Cardiac muscle cell (in vitro differentiated cells and primary cell): ENCODE measurements at places on chromosomes 4 and X. TPM values are rescaled to one million over a fixed set of nuclear protein-coding genes. Genes with fewer than 3 reads are reported as not detected.
A peak's percentile ranks its signal among the peaks of the same experiment; 100 is the strongest.

- H3K4me1 ChIP-seq, result peaks cover 41% of the 10 kb centered on the region
- no peak overlapping the region for H3K4me3 ChIP-seq
- H3K27ac ChIP-seq, result peak overlapping the region; percentile 91
- peak; percentile 41 for DNase-seq
- H3K27me3 ChIP-seq, result no peaks in the 10 kb centered on the region
Measured at GRCh38 chrX:9866633-9867032, 80.4 kb downstream of the SHROOM2 start.

- H3K27ac ChIP-seq, result no peak overlapping the region
- H3K4me3 ChIP-seq, result no peak overlapping the region
- H3K4me1 ChIP-seq, result no peaks in the 10 kb centered on the region
Measured at GRCh38 chr4:119508281-119508680, 120.3 kb downstream of the PDE5A start.

GRCh38 chr4:53706422-53707032, 115.2 kb upstream of the LNX1 start:
- no peaks in the 10 kb centered on the region for H3K27me3 ChIP-seq
- H3K4me1 ChIP-seq, result peaks cover 15% of the 10 kb centered on the region

- H3K27ac ChIP-seq, result no peak overlapping the region
- peaks cover 37% of the 10 kb centered on the region for H3K4me1 ChIP-seq
- no peak for DNase-seq
- H3K4me3 ChIP-seq, result no peak overlapping the region
- H3K36me3 ChIP-seq, result no peaks in the 10 kb centered on the region
Measured at GRCh38 chr4:181820553-181820952, 422.6 kb upstream of the TENM3 start.

GRCh38 chrX:39665830-39666518, 431.8 kb downstream of the BCOR start:
- H3K4me3 ChIP-seq, result no peak overlapping the region
- no peak overlapping the region for H3K27ac ChIP-seq
- no peak for DNase-seq
- no peaks in the 10 kb centered on the region for H3K36me3 ChIP-seq

DNA sequence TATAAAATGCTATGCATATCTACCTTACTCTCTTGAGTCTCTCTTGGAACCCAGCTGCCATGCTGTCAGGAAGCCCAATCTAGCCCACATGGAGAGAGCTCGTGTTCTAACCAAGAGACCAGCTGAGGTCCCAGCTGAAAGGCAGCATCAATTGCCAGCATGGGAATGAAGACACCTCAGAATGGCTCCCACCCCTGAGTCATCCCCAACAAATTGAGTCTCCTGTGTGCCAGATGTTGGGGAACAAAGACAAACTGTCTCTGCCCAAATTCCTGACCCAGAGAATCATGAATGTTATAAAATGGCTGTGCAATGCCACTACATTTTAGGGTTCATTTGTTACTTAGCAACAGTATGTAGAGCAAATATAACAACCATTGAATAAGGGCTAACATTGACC, 105.2 kb upstream of the STX18 start:
- DNase-seq, result no peak
- no peak overlapping the region for H3K27ac ChIP-seq
- H3K27me3 ChIP-seq, result no peaks in the 10 kb centered on the region
- no peak overlapping the region for H3K4me3 ChIP-seq
- peaks cover 6% of the 10 kb centered on the region for H3K4me1 ChIP-seq
- no peaks in the 10 kb centered on the region for H3K36me3 ChIP-seq

- no peaks in the 10 kb centered on the region for H3K4me1 ChIP-seq
- no peak for DNase-seq
- no peak overlapping the region for H3K4me3 ChIP-seq
- H3K27ac ChIP-seq, result no peak overlapping the region
Measured at GRCh38 chr4:68591204-68591603, 15.1 kb upstream of the UGT2B17 start.

- H3K4me3 ChIP-seq, result no peak overlapping the region
- peak; percentile 54 for DNase-seq
Measured at GRCh38 chr4:42673082-42673425, 16.1 kb upstream of the ATP8A1 start.

DNA sequence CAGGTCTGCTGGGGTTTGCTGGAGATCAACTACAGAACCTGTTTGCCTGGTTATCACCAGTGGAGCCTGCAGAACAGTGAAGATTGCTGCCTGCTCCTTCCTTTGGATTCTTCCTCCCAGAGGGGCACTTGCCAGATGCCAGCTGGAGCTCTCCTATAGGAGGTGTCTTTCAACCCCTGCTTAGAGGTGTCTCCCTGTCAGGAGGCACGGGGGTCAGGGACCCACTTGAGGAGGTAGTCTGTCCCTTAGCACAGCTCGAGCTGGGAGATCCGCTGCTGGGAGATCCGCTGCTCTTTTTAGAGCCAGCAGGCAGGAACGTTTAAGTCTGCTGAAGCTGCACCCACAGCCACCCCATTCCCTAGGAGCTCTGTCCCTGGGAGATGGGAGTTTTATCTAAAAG, 1806.3 kb upstream of the ADGRL3 start:
- no peak overlapping the region for H3K27ac ChIP-seq
- no peak overlapping the region for H3K4me3 ChIP-seq
- DNase-seq, result no peak
- no peaks in the 10 kb centered on the region for H3K36me3 ChIP-seq
- no peaks in the 10 kb centered on the region for H3K27me3 ChIP-seq
- H3K4me1 ChIP-seq, result no peaks in the 10 kb centered on the region

- H3K36me3 ChIP-seq, result peaks cover 68% of the 10 kb centered on the region
- no peaks in the 10 kb centered on the region for H3K4me1 ChIP-seq
Measured at GRCh38 chr4:2696423-2696822, 59.7 kb downstream of the TNIP2 start.

- no peak overlapping the region for H3K4me3 ChIP-seq
- H3K27ac ChIP-seq, result no peak overlapping the region
- no peaks in the 10 kb centered on the region for H3K36me3 ChIP-seq
- H3K27me3 ChIP-seq, result no peaks in the 10 kb centered on the region
- H3K4me1 ChIP-seq, result no peaks in the 10 kb centered on the region
Measured at GRCh38 chr4:25790024-25790423, 72.8 kb downstream of the SEL1L3 start.

GRCh38 chr4:32180086-32180485, 1459.9 kb downstream of the PCDH7 start:
- no peak for DNase-seq
- no peak overlapping the region for H3K27ac ChIP-seq
- no peaks in the 10 kb centered on the region for H3K36me3 ChIP-seq
- no peaks in the 10 kb centered on the region for H3K27me3 ChIP-seq
- no peak overlapping the region for H3K4me3 ChIP-seq
- no peaks in the 10 kb centered on the region for H3K4me1 ChIP-seq

DNA sequence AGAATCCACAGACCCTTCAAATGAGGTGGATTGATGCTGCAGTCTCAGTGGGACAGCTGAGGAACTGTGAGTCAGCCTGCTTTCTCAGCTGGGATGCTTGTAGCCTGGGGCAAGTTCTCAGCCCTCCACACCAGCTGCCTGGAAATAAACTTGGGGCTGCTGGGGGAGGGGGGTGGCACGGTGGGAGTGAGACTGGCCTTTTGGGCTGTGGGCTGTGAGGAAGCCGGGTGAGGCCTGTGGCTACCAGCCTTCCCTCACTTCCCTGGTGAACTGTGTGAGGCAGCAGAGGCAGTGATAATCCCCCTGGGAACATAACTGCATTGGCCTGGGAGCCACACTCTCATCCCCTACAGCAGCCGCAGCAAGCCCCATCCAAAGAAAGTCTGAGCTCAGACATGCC, 114.5 kb upstream of the GUCY1A1 start:
- H3K4me1 ChIP-seq, result no peaks in the 10 kb centered on the region
- DNase-seq, result no peak

- DNase-seq, result no peak
- peaks cover 9% of the 10 kb centered on the region for H3K36me3 ChIP-seq
- H3K27ac ChIP-seq, result no peak overlapping the region
- peaks cover 5% of the 10 kb centered on the region for H3K4me1 ChIP-seq
Measured at GRCh38 chr4:84927428-84927827, 39.1 kb downstream of the WDFY3 start.

- no peaks in the 10 kb centered on the region for H3K36me3 ChIP-seq
- peak overlapping the region; percentile 80 for H3K4me3 ChIP-seq
- H3K4me1 ChIP-seq, result peaks cover 19% of the 10 kb centered on the region
Measured at GRCh38 chr4:3074846-3075651, 568 bp downstream of the HTT start.

DNA sequence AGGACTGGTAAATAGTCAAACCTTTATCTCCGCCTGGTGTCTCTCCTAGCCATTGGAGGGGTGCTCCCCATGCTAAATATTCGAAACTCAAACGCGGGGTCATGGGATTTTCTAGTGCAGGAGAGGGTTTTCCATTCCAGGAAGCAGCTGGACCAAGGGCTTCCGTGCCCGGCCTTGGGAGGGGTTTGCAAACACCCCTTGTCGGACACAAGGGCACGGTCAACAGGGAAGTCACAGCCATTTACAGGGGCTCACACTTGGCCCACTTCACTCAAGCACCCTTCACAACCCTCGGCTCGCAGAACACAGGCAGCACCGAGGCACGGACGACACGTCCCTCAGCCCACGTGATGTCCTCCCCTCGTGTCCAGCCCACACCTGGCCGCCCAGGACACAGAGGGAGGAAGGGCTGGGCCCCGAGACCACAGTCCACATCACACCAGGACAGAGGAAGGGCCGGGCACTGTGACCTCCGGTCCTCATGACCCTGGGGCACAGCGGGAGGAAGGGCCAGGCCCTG, 10.3 kb upstream of the PLCXD1 start:
- H3K27ac ChIP-seq, result no peak overlapping the region
- no peak for DNase-seq
- no peaks in the 10 kb centered on the region for H3K36me3 ChIP-seq
- no peaks in the 10 kb centered on the region for H3K4me1 ChIP-seq

- H3K36me3 ChIP-seq, result no peaks in the 10 kb centered on the region
- no peak overlapping the region for H3K4me3 ChIP-seq
- no peaks in the 10 kb centered on the region for H3K27me3 ChIP-seq
Measured at GRCh38 chr4:176191974-176192373, 3.4 kb downstream of the SPATA4 start.

- H3K27me3 ChIP-seq, result no peaks in the 10 kb centered on the region
- no peak overlapping the region for H3K27ac ChIP-seq
Measured at GRCh38 chrX:14006540-14006939, 23.2 kb downstream of the GEMIN8 start.

DNA sequence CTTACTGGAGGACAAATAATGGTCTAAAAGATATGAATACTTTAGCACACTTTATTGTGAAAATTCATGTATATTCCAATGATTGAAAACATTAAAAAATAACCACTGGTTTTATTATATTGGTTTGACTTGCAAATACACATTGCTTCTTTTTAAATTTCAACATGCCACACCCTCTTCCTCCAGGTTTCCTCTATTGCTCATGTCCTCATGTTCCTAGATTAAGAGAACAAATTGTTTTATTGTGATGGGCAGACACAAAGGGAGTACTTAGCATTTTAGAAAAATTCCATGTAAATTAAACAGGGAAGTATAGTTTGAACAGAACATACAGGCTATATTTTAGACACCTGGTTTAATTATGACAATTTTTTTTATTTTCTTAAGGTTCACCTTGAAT, 230.6 kb upstream of the GPRIN3 start:
- H3K27ac ChIP-seq, result no peak overlapping the region
- DNase-seq, result no peak
- H3K4me3 ChIP-seq, result no peak overlapping the region
- H3K27me3 ChIP-seq, result no peaks in the 10 kb centered on the region
- no peaks in the 10 kb centered on the region for H3K4me1 ChIP-seq
- H3K36me3 ChIP-seq, result no peaks in the 10 kb centered on the region

GRCh38 chrX:66130469-66130868, 33.6 kb upstream of the HEPH start:
- H3K4me1 ChIP-seq, result no peaks in the 10 kb centered on the region
- no peaks in the 10 kb centered on the region for H3K27me3 ChIP-seq
- no peak overlapping the region for H3K27ac ChIP-seq
- DNase-seq, result no peak
- H3K4me3 ChIP-seq, result no peak overlapping the region

DNA sequence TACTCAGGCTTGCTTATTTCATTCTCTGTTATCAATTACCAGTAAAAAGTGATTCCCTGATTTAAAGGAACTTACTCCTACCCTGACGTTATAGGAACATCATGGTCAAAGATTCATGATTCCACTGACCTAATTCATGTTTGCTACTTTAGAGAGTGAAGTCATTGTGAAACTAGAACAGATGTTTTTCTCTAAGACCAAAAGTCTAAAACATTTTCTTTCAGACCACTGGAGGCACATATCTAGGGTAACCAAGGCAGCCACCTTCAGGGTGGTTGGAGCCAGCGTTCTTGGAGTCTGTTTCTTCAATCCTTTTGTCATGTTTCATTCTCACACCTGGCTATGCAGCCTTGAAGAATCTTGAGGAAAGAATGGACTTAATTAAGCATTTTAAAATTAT, 77.8 kb downstream of the GALNTL6 start:
- no peak overlapping the region for H3K27ac ChIP-seq
- no peaks in the 10 kb centered on the region for H3K27me3 ChIP-seq
- H3K36me3 ChIP-seq, result no peaks in the 10 kb centered on the region
- DNase-seq, result no peak
- no peak overlapping the region for H3K4me3 ChIP-seq

GRCh38 chr4:94452476-94453371, 982 bp downstream of the PDLIM5 start:
- H3K4me1 ChIP-seq, result peaks cover 26% of the 10 kb centered on the region
- peak; percentile 92 for DNase-seq
- peak overlapping the region; percentile 94 for H3K4me3 ChIP-seq
- peak overlapping the region; percentile 99 for H3K27ac ChIP-seq

DNA sequence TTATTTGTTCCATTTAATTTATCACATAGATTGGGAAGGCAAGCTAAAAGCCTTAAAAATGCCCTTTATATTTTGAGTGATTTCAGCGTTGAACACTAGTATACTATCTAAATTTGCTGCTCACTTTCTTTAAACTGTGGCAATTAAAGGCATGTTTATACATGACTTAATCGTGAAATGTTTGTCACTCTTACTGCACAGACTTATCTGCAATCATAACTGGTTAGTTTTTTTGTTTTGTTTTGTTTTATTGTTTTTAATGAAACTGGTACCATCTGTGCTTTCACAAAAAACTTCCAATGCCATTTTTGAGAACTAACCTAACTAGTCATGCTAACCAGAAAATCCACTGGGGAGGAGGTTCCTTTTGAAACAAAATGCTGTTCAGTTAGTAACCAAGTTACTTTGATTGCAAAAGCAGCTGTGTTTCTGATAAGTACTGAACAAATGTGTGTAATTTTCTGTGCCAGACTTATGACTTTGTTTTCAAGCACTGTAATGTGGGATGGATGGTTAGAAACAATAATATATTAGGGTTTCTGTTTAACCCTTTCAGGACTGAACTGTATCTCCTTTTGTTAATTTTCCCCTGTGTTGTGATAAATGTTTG, 56.1 kb downstream of the CCKAR start:
- H3K4me1 ChIP-seq, result peaks cover 8% of the 10 kb centered on the region
- peaks cover 24% of the 10 kb centered on the region for H3K36me3 ChIP-seq
- no peak overlapping the region for H3K4me3 ChIP-seq
- no peak overlapping the region for H3K27ac ChIP-seq
- H3K27me3 ChIP-seq, result no peaks in the 10 kb centered on the region

GRCh38 chr4:147683188-147683591, 773 bp downstream of the PRMT9 start:
- no peaks in the 10 kb centered on the region for H3K36me3 ChIP-seq
- peak overlapping the region; percentile 69 for H3K4me3 ChIP-seq
- peak; percentile 36 for DNase-seq
- peaks cover 9% of the 10 kb centered on the region for H3K4me1 ChIP-seq

- H3K27me3 ChIP-seq, result no peaks in the 10 kb centered on the region
- no peaks in the 10 kb centered on the region for H3K36me3 ChIP-seq
- no peak overlapping the region for H3K27ac ChIP-seq
- no peak for DNase-seq
- H3K4me1 ChIP-seq, result no peaks in the 10 kb centered on the region
Measured at GRCh38 chr4:164866817-164867490, 10.0 kb upstream of the APELA start.

DCLK2 gene
- 4.8 and 5.7 TPM in 2 replicates for total RNA-seq

CC2D2A gene
- 20.7 and 43.5 TPM in 2 replicates for total RNA-seq

CFAP99 gene
- not detected in 2 replicates for total RNA-seq

IGBP1 gene
- total RNA-seq, result 49.3 and 78.5 TPM in 2 replicates

MAMLD1 gene
- total RNA-seq, result 0.15 and 0.18 TPM in 2 replicates

AR gene
- total RNA-seq, result 0.24 and 0.70 TPM in 2 replicates

P2RY10 gene
- total RNA-seq, result not detected in 2 replicates
